ENCODE measurements at places on chromosomes 5 and 9. TPM values are rescaled to one million over a fixed set of nuclear protein-coding genes. Genes with fewer than 3 reads are reported as not detected.

- no peak for DNase-seq
These were observed 5.2 kb upstream of the BASP1 start for GRCh38 chr5:17212191-17212590.

- DNase-seq: peak; percentile 87
These were observed 62.8 kb upstream of the KLF9 start for GRCh38 chr9:70477146-70477745.

GRCh38 chr5:39471836-39472508 lies 47.2 kb upstream of the DAB2 start:
- DNase-seq: no peak

DNA sequence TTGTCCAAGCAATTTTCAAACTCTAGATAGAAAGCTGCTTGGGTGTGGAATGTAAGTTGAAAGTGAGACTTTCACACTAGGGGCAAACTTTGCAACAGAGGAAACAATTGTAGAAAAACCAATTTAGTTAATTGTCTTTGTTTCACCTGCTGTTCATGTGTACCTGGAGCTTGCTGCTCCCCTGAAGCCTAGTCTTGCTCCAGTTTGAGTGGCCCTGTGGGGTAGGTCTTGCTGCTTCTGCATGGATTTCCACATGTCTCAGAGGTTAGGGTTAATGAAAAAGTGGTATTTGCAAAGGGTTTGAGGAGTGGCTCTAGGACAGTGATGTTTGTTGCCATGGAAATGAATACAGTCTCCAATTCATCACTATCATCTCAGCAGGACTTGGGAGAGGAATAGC lies 182.2 kb downstream of the FSTL4 start:
- DNase-seq: no peak

DNA sequence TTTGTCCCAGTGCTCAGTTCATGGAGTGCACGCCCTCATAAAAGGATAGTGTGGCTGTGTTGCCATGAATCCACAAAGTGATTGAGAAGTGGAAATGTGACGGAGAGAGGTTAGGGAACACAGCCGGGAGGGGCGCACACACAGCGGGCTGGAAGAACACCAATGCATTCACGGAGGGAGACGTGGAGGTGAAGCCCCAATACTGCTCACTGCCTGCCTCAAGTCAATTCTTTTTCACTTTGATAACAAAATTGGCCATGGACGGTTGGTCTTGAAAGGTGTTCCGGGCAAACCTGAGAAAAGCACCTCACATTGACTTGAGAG lies 424.1 kb downstream of the MED10 start:
- DNase-seq: no peak

- DNase-seq: no peak
These were observed 478.7 kb downstream of the DMAC1 start for GRCh38 chr9:7320841-7321240.

- no peak for DNase-seq
These were observed 85.7 kb downstream of the LMX1B start for GRCh38 chr9:126699401-126699881.

- DNase-seq: no peak
These were observed 281.2 kb downstream of the NR2F1-AS1 start for GRCh38 chr5:93299681-93300308.

GRCh38 chr5:91283326-91283725 lies 99.8 kb downstream of the ARRDC3 start:
- DNase-seq: peak; percentile 8

GRCh38 chr5:14144586-14145434 lies 1.7 kb downstream of the TRIO start:
- peak; percentile 94 for DNase-seq

- DNase-seq: no peak
These were observed 235.6 kb downstream of the RAB3C start for GRCh38 chr5:58818465-58818864.

DNA sequence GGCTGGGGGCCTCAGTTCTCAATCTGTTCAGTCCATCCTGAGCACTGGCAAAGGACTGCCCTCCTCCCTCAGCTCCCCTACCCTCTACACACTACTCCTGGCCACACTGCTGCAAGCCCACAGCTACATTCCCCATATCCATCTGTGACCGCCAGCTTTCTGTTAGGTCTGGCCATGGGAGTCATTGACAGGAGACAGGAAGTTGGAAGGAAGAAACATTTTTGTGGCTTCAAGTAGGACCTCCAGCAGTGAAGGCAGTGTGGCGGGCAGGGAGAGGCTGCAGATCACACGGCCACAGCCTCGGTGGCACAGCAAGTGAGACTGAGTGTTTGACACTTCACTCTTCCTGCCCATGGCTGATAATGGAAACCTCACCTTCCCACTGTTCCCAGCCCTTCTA lies 55.9 kb downstream of the SECISBP2 start:
- peak; percentile 60 for DNase-seq

DNA sequence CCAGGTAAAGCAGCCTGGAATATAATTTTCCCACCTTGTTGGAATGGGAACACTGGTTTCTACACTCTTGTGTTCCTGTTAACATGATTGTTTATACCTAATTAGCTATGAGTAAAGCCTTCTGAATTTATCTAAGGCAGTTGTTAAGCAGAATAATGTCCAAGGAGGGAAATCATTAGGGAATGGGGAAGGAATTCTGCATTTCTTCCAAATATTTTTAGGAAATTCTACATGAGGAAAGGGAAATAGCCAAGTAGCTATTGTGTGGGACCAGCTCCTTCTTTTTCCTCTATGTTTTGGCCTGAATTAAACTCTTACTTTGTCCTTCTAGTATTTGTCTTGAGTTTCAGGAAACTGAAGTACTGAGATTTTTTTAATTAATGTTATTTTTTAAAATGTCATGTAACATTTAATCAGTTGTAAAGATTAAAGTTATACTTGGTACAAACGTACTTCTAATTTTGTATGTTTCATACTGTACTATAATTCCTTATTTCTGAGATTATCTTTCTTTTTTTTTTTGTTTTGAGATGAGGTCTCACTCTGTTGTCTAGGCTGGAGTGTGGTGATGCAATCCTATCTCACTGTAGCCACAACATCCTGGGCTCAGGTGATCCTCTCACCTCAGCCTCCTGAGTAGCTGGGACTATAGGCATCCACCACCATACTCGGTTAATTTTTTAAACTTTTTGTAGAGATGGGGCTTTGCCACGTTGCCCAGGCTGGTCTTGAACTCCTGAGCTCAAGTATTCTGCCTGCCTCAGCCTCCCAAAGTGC lies 28.5 kb downstream of the ANKDD1B start:
- DNase-seq: no peak

DNA sequence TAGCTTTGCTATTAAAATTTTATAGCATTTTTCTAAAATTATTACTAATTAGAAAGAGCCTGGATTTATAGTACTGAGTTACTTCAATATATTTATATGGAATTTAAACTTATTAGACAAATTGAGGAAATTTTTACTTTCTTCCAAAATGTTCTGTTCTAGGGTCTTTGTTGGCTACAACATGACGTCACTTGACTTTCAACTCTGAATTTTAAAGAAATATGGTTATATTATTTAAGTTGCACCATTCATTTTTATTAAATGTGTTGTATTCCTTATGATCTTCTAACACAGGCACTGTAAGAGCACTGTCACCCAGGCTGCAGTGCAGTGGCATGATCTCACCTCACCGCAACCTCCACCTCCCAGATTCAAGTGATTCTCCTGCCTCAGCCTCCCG lies 119.4 kb upstream of the CYLC2 start:
- DNase-seq: no peak

DNA sequence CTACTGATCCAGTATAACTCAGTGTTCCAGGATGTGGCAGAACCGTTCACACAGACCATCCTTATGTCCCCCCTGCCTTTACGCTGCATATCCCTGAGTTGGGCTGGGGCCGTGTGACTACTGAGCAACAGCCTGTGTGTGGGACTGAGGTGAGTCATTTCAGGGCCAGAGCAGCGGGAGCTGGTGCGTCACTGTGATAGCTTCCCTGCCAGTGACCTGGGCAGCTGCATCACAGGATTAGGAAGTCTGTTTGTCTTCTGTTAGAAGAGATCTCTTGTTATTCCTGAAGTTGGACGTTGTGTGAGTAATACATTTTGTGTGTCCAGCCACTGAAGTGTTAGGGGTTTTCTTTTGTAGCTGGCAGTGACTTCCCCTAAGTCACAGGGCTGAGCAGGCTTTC lies 35.6 kb downstream of the TPPP start:
- peak; percentile 100 for DNase-seq

- no peak for DNase-seq
These were observed 65.9 kb downstream of the PRDM6 start for GRCh38 chr5:123154886-123155445.

DNA sequence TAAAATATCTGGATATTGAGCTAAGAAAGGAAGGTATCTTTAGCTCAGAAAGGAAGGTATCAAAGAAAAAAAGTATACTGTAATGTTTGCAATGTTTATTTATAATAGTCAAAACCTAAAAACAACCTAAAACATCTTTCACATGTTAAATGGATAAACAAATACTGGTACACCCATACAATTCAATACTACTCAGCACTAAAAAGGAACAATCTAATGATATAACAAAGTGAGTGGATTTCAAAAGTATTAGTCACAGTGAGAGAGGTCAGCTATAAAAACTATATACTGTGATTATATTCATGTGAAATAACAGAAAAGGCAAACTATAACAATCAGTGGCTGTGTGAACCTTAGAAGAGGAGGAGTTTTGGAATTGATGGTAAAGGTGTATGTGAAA lies 455.0 kb upstream of the FTMT start:
- no peak for DNase-seq

DNA sequence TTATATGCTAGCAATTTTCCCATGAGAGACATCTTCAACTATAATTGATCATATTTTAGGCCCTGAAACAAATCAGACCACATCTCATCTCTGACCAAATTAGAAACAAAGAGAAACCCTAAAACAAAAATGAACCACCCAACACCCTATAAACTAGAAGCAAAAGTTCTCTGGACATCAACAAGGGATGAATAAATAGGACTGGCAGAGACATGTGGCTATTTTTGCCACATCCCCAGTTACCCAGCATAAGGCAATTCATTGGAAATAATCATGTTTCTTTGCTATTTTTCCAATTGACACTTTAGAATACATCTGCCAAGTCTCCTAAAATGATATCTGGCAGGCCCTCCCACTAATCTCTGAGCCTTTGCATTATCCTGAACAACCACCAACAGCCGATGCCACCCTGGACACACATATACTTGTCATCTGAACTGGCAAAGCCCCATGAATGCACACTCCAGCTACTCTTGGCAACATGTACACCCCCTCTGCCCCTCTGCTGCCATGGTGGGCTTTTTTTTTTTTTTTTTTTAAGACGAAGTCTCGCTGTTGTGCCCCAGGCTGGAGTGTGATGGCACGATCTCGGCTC lies 53.5 kb upstream of the EQTN start:
- DNase-seq: no peak

The EGR1 gene
- 0.64 TPM for total RNA-seq

The FCN2 gene
- total RNA-seq: not detected

The TOMM5 gene
- total RNA-seq: 371 TPM

The FBN2 gene
- 12.8 TPM for total RNA-seq

The PALM2AKAP2 gene
- total RNA-seq: 6.3 TPM

The SPATA9 gene
- not detected for total RNA-seq

The DBH gene
- not detected for total RNA-seq

The TXNDC8 gene
- not detected for total RNA-seq

The FAT2 gene
- 0.07 TPM for total RNA-seq

The CTSV gene
- 0.37 TPM for total RNA-seq

The DIPK1B gene
- 4.5 TPM for total RNA-seq

The PCDHGA7 gene
- total RNA-seq: 0.11 TPM

Data from HT1080 (cell line).